ENCODE measurements at places on chromosomes 11 and 22.

GRCh38 chr11:96194581-96195374, 148.2 kb downstream of the MAML2 start:
- DNase-seq, result no peak

DNA sequence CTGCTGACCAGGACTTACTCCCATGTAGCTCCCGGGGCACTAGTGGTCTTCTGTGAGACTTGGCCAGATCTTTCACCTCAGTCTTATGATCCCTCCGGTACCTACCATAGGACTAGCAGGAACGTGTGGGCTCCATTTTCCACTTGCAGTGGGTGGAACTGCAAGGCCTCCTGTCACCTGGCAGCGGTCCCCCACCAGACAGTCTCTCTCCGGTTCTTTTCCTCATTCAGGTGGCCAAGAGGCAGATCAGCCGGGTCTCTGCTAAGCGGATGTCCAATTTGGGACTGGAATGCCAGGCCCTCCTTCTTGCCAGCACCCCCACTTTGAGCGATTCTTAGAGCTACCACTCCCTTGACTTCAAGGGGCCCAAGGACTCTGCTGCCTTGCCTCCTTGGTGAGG, 158.9 kb downstream of the NAV2 start:
- DNase-seq, result no peak

DNA sequence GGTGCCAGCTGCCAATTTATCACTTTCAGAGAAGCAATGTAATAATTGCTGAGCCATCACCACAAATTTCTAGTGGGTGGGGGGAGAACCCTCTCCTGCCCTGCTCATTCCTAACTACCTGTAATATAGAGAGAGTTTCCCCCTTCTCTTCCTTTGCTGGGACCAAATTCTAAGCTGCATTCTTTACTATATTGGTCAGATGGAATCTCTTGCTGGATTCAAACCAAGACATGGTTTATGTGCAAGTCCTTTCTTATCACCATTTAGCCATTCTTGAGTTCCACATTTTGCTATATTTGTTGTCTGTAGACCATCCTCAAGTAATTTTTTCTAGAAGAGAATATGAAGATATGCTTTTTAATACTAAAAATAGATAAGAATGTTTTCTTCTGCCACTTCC, 452.1 kb downstream of the MN1 start:
- no peak for DNase-seq

GRCh38 chr11:34245041-34245440, 112.8 kb downstream of the ABTB2 start:
- no peak for DNase-seq

- DNase-seq, result no peak
These were observed 2.2 kb downstream of the SUSD2 start for GRCh38 chr22:24183321-24184031.

- DNase-seq, result no peak
These were observed 1.7 kb upstream of the CAVIN3 start for GRCh38 chr11:6321961-6322362.

DNA sequence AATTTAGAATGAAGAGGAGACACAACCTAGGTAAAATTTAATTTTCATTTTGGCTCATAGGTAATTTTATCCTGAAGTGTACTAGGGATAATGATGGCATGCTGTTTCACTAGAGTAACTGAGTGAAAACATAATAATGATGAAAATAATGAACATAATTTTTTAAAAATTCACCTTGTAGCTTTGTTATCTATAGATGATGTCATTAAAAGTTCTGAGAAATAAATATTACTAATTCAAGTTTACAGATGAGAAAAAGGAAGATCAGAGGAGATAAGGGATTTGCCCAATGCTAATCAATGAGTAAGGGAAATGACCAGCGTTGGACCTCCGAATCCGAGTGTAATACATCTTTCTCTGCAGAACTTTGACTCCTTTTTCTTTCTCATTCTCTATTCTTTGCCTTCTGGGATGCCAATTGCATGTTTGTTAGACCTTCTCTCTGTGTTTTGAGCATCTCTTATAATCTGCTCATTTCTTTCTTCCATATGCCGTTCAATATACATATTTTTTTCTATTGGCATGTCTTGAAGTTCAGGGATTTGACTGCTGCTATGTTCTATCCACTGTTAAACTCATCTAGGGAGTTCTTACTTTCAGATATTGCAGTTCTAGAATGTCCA, 186.5 kb downstream of the SNX19 start:
- DNase-seq, result no peak

GRCh38 chr11:57776577-57777210, 15.1 kb downstream of the CTNND1 start:
- no peak for DNase-seq

- no peak for DNase-seq
These were observed 58.6 kb downstream of the SYTL2 start for GRCh38 chr11:85752201-85752889.

DNA sequence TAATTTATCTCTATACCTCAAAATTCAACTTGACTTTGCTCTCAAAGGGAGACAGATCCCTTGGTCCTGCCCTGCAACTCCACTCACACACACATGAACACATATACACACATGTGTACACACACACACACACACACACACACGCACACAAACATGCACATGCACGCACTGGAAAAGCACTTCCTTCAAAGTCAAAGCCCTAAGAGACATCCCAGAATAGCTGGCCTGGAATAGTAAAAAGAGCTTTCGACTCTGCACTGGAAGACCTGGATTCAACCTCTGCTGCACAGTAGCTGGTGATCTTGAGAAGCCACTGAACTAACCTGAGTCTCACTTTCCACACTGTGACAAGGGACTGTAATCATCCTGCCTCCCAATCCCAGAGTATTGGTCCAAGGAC, 26.8 kb downstream of the TENM4 start:
- no peak for DNase-seq

DNA sequence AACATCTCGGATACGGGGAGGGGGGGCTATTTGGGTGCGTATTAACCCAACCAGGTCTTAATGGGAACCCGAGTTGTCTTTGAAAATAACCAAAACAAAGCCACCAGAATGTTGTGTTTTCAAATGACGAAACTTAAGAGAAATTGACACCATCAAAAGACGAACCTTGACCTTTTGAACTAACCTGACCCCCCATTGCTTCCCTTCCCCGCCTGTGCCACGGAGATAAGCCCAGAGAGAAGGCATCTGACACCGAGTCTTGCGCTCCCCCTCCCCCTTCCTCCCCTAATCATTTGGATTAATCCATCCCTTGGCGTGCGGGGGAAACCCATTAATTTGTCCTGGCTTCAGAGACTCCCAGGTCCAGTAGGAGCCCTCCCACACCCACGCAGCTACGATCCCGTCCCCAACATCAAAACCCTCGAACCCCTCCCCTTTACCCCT, 4.5 kb upstream of the GCAT start:
- no peak for DNase-seq

DNA sequence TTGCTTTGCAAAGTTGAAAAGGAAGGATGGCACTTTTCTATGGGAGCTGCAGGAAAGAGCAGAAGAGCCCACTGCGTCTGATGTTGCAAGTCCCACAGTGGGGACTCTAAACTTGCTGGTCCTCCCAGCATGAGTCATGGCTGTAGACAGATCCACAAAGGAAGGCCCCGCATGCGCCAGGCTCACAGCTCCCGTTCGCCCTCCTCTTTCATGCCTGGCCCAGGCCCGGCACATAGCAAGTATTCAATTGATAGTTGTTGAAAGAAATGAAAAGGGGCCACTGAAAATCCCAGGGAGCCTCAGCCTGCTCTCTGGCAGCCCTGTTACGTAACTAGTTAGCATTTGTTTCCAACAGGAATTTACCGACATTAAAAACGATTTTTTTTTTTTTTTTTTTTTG, 18.9 kb downstream of the AP1B1 start:
- no peak for DNase-seq

DNA sequence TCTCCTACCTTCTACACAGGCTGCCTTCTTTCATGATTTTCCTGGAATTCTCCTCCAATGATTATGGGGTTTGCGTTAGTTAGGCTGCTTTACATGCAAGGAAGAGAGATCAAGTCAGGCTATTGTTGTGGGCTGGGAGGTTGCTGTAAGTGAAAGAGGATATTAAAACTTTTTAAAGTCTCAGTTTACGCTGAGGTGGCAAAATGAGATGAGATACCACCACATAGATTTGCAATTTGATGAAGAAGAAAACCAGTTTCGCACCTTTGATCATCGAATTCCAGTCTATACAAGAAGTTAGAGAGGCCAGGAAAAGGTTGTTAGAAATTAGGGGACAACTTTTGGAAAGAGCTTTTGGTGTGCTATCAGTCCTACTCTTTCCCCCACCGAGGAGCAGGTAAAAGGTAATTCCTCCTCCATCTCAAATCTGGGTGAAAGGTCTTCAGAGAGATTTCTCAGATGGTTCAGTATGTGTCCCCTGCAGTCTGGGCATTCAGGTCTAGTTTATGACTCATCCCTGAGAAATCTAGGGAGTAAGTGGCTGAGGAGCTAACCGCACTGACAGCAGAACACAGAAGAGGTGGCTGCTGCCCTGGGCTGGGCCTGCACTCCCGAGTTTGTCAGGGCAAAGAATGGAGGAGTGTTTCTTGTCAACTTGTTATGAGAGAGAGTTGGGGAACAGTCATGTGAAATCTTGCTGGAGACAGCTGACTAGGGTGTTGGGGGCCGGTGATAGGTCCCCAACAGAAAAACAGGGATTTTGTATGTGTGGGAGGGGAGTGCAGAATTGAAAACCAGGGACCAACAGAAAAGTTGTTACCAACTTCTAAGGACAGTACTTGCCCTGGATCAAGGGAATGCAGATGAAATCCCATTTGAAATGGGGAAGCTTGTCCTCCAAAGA, 34.7 kb downstream of the CCDC83 start:
- DNase-seq, result no peak

DNA sequence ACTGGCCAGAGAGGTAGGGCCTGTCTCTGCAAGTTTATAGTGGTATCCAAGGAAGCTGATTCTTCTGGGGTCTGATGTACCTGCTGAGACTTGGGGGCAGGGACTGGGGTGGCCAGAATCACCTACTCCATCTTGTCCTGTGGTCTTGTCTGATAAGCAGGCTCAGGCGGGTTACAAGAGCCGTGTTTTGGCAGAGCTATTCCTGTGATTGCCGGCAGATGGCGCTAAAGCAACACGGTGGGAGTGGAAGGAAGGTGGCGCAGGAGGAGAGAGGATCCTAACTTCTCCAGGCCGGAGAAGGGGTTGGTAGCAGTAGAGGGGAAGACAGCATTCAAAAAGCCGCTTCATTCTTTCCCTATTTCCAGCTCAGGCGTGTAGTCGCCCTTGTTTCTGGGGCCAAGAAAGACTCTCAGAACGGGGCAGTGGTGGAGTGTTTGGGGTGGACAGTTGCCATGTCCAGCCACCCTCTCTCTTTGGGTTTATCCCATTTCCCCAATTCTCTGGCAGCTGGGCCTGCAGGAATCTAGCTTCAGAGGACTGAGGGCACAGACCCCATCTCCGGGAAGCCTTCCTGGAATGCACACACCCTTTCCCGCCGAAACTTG, 15.1 kb downstream of the CHRM1 start:
- no peak for DNase-seq

Data from NCI-H1048 (cell line).